Esophagus mucosa (tissue), 1 donor: ENCODE measurements at places on chromosomes 4 and X. TPM values are rescaled to one million over a fixed set of nuclear protein-coding genes. Genes with fewer than 3 reads are reported as not detected.

Gene XPNPEP2
- 0.36 TPM for total RNA-seq

Gene MAGEE2
- total RNA-seq = not detected

Gene ALB
- total RNA-seq = 7.6 TPM

Gene SPARCL1
- total RNA-seq = 31.0 TPM

Gene PPA2
- 90.8 TPM for total RNA-seq

Gene TLL1
- 1.5 TPM for total RNA-seq

Gene ADRA2C
- 0.60 TPM for total RNA-seq

Gene ZMAT1
- total RNA-seq = 0.36 TPM

Gene SERTM2
- not detected for total RNA-seq

Gene LNX1
- total RNA-seq = 23.8 TPM

Gene CLCN5
- total RNA-seq = 5.8 TPM

Gene CLDN2
- total RNA-seq = not detected

Gene SMIM43
- total RNA-seq = not detected

Gene NEXMIF
- 0.08 TPM for total RNA-seq

Gene AFF2
- total RNA-seq = 0.24 TPM

Gene UGT2B15
- not detected for total RNA-seq

Gene MAOA
- total RNA-seq = 88.9 TPM

Gene C4orf50
- 0.04 TPM for total RNA-seq

Gene TBC1D14
- 48.1 TPM for total RNA-seq

Gene ABCG2
- total RNA-seq = 0.92 TPM

Gene RAP2C
- total RNA-seq = 20.6 TPM

Gene GAGE12E
- total RNA-seq = not detected
